BE2C (cell line): ENCODE measurements at places on chromosomes 2 and 18.

GRCh38 chr2:97769711-97770110 is 56.3 kb downstream of the ZAP70 start:
- DNase-seq = no peak

GRCh38 chr2:26462511-26463243 is 15.2 kb downstream of the OTOF start:
- DNase-seq = peak; percentile 68

DNA sequence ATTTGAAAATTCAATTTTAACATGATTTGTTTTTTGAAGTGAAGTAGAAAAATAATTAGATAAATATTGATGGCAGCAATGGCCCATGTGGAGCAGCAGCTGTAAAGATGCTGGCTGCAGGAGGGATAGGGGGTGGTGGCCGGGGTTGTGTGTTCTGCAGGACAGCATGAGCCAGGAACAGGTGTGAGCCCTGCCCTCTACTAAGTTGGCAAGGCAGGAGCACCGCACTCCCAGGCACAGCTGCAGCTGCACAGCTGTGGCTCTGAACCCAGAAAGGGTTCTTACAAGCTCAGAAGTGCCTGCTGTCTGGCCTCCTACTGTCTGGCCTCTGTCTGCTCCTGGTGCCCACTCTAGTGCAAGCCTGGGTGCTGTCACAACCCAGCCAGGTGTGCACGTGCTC is 10.0 kb upstream of the DUSP19 start:
- DNase-seq = no peak

- no peak for DNase-seq
Observed at GRCh38 chr2:141311430-141311829, 819.4 kb downstream of the LRP1B start.

DNA sequence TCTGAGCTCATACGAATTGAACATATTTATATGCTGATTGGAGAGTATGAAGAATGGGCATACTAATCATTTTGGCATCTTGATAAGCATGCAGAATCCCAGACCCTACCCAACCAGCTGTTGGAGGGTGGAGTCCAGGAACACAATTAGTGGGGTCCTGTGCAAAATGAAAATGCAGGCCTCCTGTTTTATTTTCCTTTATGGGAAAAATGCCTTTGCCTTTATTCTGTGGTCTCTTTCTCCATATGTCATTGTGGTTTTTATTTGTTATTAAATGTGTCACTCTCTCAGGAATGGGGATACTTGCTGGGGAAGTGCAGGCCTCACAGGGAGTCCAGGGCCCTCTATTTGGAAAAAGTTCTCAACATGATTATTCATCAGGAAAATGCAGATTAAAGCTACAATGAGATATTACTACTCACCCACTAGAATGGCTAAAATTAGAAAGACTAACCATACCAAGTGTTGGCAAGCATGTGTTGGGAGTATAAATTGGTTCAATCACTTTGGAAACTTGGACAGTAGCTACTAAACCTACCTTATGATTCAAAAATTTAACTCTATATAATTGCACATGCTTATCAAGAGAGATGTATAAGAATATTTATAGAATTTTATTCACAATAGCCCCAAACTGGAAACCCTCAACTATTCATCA is 223.1 kb upstream of the FBXO11 start:
- DNase-seq = no peak

DNA sequence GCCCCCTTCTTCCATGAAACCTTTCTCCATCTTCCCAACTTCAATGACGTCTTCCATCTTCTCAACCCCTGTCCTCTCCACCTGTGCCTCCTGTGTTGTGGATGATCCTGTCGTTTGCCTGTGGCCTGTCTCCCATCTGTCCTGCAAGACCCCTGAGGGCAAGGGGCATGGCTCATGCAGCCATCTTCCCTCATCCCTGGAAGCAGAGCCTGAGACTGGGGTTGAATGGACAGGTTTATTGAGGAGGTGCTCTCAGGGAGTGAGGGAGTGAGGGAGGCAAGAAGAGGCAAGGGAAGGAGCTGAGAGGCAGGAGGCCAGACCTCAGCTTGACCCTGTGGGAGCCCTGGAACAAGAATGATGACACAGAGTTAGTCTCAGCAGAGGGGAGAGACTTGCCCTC is 7.3 kb downstream of the SPATA3 start:
- DNase-seq = no peak

GRCh38 chr2:146547236-146547635 is 1297.6 kb upstream of the ACVR2A start:
- no peak for DNase-seq

- DNase-seq = no peak
Observed at GRCh38 chr2:152354909-152355308, 19.9 kb downstream of the FMNL2 start.

DNA sequence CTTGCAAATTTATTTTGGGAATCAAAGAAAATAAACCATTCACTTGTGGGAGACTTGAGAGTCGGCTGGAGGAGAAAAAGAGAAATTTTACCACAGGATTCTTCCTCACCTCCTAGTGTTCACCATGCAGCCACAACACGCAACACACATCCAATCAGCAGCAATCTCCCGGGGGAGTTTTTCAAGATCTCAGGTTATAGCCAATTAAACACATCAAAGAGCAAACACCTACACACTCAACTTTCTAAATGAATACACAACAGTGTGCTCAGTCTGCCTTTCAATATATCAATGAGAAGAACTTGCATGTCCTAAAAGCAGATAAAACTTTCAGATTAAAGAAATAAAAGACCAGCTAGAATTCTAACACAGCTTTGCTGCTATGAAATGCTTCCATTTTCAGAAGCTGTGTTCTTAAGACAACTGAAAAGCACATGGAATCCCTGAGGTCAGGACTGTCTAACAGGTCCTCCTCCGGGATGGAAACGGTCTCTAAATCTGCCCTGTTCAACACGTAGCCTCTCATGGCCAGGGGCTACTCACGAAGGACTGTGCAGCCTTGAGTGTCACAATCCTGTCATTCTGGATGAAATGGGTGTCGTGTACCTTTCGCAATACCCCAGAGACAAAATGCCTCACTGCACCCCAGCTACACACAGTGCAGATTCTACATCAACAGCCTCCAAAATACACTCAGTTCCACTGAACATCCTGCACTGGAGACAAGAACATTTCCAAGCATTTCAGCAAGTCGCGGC is 84.2 kb downstream of the ZNF516 start:
- DNase-seq = no peak
